ENCODE measurements at places on chromosomes 11 and 22.
A peak's percentile ranks its signal among the peaks of the same experiment; 100 is the strongest.

GRCh38 chr11:2222451-2222850, 47.9 kb downstream of the ASCL2 start:
- no peak for DNase-seq

DNA sequence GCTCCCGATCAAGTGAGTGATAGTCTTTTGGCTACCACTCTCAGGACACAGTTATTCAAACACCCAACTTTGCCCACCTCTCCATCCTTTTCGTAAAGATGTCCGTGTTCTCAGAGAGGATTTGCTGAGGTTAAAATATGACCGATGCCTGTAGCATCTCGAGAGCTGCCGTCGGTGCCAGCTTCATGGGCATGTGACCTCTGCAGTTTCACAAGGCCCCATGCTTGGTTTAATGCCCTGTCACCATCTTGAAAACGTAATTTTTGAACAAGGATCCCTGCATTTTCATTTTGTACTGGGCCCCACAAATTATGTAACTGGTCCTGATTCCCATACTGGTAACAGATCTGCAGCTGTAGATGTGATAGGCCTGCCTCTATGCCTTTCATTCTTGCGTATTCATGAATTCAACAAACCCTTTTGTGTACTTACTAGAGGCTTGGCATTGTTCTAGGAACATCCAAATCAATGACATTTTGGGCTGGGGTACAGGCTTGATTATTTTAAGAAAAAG, 85.1 kb downstream of the BMAL1 start:
- DNase-seq = no peak

DNA sequence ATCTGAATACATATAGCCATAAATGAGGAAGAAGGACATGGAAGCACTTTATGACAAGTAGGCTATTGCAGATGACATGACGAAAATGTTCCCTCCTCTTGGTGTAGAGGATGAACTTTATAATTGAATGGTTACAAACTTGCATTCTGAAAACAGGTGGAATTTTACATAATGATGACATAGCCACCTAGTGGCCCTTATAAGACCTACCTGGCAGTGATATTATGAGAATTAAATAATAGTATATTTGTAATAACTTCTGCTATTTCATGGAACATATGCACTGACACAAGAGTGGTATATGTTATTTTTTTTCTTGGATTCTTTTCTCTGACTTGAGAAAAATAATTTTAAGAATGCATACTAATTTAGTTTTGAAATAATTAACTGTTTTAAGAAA, 22.9 kb downstream of the TRIM22 start:
- peak; percentile 28 for DNase-seq

- DNase-seq = no peak
These were observed 69.3 kb downstream of the RAB38 start for GRCh38 chr11:88105951-88106350.

DNA sequence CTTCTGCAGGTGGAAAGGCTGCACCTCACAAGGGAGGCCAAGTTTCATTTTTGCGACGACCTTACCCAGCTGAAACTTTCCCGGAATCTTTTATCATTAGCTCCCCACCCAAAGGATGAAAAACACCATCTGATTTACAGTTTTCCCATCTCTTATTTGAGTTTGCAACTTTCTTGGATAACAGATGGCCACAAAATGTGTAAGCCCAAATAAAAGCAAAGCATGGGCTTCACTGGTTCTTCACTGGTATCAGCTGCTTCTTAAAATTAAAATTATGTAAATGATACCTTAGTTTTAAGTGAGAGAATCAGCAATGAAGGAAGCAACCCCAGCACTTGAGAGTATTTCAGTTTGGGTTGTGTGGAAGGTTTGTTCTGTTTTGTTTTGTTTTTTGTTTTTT, 55.8 kb downstream of the PARVA start:
- no peak for DNase-seq

GRCh38 chr11:61065955-61066638, 36.2 kb upstream of the CD5 start:
- peak; percentile 32 for DNase-seq

DNA sequence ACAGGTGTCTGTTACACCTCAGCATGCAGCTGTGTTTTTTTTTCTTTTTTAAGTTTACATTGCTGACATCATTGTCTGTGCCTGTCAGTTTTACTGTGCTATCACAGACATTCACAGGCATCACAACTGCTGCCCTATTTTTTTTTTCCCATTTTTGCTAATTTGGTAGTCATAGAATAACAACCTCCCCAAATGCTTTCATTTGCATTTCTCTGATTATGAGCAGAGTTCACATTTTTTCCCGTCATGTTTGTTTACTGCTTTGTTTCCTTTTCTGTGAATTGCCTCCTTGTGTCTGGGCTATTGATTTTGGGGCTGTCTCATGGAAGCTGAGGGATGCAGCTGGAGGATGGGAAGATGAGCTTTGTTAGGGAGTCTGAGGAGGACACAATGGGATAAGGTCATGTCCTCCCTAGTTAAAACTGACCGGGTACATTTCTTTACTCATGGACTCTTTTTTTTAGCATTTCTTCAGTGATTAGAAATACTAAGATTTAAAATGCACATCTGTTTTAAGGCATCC, 155.1 kb downstream of the LDLRAD3 start:
- DNase-seq = no peak

DNA sequence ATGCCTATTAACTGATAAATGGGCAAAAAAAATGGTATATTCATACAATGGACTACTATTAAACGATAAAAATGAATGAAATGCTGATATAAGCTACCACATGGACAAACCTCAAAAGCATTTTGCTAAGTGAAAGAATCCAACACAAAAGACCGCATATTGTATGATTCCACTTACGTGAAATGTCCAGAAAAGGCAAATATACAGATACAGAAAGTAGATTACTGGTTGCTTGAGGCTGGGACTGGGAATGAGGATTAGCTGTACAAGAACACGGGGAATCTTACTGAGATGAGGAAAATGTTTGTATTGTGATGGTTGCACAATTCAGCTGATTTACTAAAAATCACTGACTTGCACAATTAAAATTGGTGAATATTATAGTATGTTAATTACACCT, 8.8 kb downstream of the SCUBE2 start:
- no peak for DNase-seq

DNA sequence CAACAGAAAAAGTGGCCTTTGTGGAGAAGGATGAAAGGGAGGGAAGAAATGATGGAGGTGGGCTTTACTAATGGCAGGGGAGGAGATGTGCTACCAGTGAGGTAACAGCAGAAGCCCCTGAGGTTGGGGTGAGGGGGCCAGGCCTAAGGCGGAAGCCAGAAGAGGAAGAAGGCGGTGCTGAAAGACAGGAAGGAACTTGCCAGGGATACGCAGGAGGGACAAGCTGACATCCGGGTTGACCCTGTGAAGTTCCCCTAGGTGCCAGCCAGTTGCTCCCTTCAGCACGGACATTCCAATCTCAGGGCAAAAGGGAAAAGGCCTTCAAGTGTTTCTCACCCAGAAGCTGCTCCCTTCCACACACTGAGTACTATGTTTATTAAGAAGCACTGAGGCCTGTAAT, 2.3 kb upstream of the TIRAP start:
- no peak for DNase-seq

DNA sequence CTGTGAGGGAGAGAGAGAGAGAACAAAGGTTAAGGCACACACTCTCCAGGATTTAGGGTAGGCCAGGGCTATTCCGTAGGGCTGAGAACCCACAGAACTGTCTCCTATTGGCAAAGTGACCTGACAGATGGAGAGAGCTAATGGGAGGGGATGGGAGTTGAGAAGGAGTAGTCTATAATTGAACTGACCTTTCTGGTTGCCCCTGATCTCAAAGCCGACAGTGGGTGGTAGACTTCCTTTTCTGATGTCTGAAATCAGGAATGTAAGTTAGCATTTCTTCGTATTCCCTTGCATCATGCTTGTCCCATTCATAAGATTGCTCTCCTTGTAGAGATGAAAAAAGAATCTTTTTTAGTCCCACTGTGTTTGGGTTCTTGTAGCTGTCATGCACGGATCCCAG, 210.1 kb downstream of the NTM start:
- no peak for DNase-seq

DNA sequence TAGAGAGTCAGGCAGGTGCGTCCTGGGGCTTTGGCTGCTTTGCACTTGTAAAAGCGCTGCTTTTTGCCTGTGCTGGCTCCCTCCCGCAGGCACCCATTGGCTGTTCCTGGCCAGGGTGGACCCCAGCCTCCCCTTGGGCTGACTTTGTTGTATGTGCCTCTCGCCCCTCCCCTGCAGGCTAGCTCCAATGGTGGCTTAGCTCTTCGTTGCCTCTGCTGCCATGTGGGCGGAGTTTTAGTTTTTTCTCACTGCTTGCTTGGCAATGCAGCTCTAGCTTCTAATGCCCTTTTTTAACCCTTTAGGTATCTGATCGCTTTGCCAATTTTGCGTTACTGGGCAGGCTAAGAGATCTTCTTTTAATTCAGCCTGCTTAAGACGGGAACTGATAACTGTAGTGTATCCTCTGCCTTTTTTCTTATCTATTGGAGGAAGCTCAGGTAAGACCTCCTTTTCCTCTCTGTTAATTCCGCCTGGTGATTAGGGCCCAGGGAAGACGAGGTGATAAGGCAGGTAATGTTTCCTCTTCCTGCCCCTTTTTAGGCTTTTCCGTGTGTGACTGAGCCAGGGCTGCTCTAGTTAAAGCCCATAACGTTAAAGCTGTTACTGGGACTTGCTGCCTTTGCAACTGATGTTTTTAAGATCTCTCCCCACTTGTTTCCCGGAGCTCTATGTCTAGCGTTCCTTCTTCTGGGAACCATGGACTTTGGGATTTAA, 11.7 kb upstream of the GLYATL1 start:
- no peak for DNase-seq

- no peak for DNase-seq
These were observed 82.4 kb downstream of the MYEOV start for GRCh38 chr11:69376155-69377028.

- no peak for DNase-seq
These were observed 10.9 kb downstream of the NCF4 start for GRCh38 chr22:36871669-36872081.

- DNase-seq = no peak
These were observed 67.5 kb downstream of the PACSIN2 start for GRCh38 chr22:42947211-42947990.

DNA sequence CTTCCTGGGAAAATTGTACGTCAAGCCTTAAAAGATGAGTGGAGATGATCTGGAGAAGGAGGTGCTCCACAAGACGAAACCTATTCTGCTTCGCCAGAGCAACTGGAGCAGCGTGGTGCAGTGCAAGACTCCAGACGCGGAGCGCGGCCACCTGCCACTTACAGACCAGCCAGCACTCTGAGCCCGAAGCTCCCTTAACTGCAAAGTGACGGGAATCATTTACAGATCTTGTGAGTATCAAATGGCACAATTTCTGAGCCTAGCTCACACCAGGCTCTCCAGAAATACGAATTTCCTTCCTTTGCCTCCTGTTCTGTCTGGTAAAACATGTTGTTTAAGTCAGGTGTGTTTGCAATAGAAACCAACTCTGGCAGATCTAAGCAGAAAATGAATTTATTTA, 369.3 kb downstream of the CADM1 start:
- DNase-seq = no peak

- DNase-seq = no peak
These were observed 731.0 kb upstream of the CNTN5 start for GRCh38 chr11:98289617-98290263.

- no peak for DNase-seq
These were observed 10.7 kb upstream of the ETS1 start for GRCh38 chr11:128598096-128598495.

DNA sequence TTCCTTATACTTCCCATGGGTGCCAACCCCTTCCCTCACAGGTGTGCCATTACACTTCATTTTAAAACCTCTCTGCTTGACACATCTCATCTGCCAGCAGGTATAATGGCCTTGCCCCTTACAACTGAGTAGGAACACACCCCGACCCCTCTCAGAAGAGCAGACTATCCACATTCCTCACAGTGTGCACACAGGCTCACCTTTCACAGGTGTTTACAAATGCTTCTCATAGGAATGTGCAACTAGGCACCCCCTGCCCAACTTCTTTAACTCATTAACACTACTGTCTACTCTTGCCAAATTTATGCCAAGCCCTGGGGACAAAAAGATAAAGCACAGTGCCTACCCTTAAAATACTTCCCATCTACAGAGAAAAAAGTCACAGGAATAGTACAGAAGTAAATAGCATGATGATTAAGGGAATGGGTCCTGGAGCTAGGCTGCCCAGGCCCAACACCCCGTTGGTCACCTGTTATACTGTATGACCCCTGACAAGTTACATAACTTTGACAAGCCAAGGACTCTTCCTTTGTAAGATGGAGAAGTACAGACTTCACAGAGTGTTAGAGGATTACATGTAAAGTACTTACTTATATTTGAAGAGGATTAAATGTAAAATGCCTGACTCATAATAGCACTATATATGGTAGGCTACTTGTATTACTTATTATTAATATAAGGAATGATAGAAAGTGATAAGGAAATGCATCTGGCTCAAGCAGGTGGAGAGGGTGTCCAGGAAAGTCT, 15.2 kb downstream of the TRIM3 start:
- no peak for DNase-seq

GRCh38 chr11:119880143-119880542, 151.1 kb upstream of the NECTIN1 start:
- no peak for DNase-seq

- DNase-seq = no peak
These were observed 57.3 kb downstream of the BDNF start for GRCh38 chr11:27642954-27643353.

DNA sequence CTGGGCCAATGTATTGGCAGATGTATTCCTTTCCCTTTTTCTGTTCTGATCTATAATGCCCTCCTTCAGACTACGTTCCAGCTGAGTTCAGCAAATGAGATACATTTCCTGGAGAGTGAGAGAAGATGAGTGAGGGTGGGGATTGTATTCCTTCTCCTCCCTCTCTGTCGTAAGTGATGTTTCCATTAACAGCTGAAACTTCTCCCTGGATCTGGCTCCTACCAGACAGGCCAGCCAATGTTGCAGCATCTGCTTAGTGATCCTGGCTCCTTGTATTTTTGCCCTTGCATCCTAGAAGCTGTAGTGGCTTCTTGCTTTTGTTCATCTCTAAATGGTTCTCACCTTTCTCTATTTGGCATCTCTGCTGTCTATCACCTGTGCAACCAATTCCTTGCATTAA, 48.2 kb upstream of the MTMR2 start:
- DNase-seq = no peak

DNA sequence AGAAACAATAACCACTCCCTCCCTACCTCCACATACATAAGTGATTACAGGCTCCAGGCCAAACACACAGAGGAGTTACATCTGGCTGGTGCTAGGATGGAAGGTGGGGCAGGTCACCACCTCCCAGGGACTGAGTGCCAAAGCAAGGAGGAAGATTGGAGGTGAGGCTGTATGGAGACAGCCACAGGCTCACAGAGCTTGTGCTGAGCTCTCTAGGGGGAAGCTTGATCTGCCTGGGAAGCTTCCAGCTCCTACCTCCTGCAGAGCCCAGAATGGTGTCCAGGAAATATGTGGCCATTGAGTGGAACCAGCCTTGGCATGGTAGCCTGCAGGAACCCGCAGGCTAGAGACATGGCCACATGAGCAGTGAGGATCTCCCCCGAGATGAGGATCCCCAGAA, 3.6 kb upstream of the MED15 start:
- no peak for DNase-seq

- no peak for DNase-seq
These were observed 999 bp downstream of the FGF3 start for GRCh38 chr11:69818231-69818602.

Data from CD4-positive, alpha-beta T cell treated with Interleukin-15 for 4 hours (primary cell).